ENCODE measurements at places on chromosomes 4 and X.

GRCh38 chr4:122967231-122967630, 44.8 kb upstream of the NUDT6 start:
- DNase-seq: no peak

- no peak for DNase-seq
Measured at GRCh38 chr4:159899596-159899995, 796.7 kb downstream of the RAPGEF2 start.

- DNase-seq: peak; percentile 24
Measured at GRCh38 chr4:73341454-73341853, 62.6 kb upstream of the ALB start.

DNA sequence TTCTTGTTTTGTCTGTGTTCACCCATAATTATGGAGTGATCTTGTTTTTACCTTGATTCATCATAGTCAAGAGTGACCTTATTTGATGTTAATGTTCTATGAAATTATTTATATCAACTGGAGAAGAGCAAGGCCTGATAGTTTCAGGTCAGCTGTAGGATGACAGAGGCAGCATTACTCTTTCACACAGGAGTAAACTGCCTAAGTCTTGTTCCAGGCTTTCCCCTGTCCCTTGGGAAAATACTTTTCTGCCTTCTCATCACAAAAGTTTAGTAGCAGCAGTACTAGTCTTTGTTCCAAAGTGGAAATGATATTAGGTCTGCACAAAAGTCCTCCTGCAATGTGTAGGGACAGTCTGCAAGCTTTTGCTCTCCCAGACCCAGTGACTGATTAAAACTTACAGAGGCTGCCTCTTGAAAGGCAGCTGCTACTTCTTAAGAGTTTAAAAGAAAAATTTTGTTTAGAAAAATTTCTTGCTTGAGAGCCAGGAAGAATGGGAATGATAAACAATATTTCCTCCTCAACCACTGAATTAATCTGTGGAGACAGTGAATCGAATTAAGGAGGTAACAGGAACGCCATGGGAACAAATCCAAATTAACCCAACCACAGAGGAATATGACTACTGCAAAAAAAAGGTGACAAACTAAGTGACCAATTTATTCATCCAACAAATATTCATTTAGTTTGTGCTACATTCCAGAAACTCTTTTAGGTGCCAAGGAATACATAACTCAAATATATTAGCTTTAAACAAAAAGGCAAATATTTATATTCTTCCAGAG, 991.4 kb upstream of the PABPC4L start:
- no peak for DNase-seq

GRCh38 chr4:186606591-186606992, 51.2 kb upstream of the MTNR1A start:
- DNase-seq: no peak

GRCh38 chr4:81062001-81062400, 31.5 kb downstream of the BMP3 start:
- DNase-seq: no peak

Data from activated naive CD4-positive, alpha-beta T cell treated with anti-CD3 and anti-CD28 coated beads, Interleukin-2, amount 10 ng/mL, durations not matched to agents 7 days and 5 days (primary cell).